Activated naive CD4-positive, alpha-beta T cell treated with anti-CD3 and anti-CD28 coated beads, Interleukin-2, amount 50 U/mL, for 72 hours (primary cell): ENCODE measurements at places on chromosomes 3 and 15. TPM values are rescaled to one million over a fixed set of nuclear protein-coding genes. Genes with fewer than 3 reads are reported as not detected.

GRCh38 chr15:98599909-98600691 lies 48.2 kb upstream of the IGF1R start:
- peak; percentile 67 for DNase-seq

GRCh38 chr15:67307156-67307555 lies 52.6 kb downstream of the IQCH start:
- no peak for DNase-seq

DNA sequence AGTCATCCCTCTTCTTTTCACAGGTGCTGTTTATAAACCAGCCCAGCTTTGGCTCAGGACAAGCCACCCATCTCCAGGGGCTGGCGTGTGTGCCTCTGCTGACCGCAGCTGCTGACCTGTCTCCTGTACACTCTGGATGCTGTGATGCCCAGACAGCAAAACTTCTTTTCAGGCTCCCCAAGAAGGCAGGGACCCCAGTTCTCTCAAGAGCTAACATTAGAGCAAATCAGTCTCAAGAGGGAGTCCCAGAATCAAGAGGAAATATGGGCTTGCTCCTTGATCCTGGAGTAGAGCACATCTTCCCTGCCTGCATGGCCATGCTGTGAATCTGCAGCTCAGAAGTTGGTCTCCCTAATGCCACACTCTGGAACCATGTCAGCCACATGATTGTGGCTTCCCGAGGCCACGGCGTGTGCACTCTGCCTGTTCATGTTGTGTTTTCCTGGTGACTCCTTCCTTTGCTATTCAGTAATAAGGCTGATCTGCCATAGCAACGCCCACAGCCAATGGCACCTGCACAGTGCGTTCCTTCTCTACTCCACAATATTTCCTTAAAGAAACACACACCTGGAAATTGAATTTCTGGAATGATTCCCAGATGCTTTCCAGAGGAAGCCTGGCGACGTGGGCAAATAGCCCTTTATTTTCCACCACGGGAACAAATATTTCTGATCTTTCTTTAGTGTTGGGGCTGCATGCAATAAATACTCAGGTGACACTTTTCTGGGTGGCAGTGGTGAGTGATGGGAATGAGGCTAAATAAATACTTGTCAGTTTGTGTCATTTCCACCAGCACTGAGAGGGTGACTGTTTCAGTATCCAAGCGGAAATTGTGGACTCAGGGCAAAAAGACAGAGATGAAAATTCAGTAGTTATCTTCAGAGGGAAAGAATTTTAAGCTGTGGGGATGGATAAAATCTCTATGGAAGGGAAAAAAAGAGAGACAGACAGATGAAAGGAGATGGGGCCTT lies 21.9 kb upstream of the THSD4 start:
- no peak for DNase-seq

DNA sequence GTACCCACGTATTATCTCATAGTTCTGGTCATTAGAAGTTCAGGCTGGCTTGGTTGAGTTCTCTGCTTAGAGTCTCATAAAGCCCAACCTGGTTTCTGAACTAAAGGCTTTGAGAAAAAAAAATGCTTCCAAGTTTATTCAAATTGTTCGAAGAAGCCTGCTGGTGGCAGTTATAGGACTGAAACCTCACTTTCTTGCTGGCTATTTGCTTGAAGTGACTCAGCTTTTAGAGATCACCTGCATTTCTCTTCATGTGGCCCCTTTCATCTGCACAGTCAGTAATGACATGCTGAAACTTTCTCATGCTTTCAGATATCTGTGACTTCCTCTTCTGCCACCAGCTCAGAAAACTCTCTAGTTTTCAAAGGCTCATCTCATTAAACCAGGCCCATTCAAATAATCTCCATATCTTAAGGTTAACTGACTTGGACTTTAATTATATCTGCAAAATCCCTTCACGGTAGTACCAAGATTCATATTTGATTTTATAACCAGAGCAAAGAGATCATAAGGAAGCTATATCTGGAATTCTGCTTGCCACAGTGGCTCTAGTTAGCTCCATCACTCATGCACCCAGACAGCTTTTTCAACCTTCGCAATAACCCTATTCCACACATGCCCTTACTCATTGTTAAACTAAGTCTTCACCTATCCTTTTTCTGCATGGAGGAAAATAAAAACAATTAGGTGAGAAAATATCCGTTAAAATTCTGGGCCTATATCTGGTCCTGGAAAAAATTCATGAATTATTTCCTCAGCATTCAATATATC lies 433.8 kb upstream of the CBLB start:
- DNase-seq = no peak

DNA sequence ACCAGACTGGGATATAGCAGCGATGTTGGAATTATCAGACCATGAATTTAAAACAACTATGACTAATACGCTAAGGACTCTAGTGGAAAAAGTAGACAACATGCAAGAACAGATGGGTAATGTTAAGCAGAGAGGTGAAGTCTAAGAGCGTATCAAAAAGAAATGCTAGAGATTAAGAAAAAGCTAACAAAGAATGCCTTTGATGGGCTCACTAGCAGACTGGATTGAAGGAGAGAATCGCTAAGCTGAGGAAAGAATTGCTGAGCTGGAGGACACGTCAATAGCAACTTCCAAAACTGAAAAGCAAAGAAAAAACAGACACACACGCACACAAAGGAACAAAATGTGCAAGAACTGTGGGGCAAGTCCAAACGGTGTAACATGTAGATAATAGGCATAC lies 20.0 kb upstream of the CMTM6 start:
- DNase-seq = no peak

JMJD7 gene
- total RNA-seq = 13.5 TPM

CPA3 gene
- total RNA-seq = 0.16 TPM

CSNK1G1 gene
- 32.3 TPM for total RNA-seq
